ENCODE measurements at places on chromosomes 3 and 15.

GRCh38 chr3:58034738-58035523, 26.7 kb downstream of the FLNB start:
- no peak for DNase-seq

GRCh38 chr15:62637574-62637897, 405.0 kb upstream of the TPM1 start:
- no peak for DNase-seq

DNA sequence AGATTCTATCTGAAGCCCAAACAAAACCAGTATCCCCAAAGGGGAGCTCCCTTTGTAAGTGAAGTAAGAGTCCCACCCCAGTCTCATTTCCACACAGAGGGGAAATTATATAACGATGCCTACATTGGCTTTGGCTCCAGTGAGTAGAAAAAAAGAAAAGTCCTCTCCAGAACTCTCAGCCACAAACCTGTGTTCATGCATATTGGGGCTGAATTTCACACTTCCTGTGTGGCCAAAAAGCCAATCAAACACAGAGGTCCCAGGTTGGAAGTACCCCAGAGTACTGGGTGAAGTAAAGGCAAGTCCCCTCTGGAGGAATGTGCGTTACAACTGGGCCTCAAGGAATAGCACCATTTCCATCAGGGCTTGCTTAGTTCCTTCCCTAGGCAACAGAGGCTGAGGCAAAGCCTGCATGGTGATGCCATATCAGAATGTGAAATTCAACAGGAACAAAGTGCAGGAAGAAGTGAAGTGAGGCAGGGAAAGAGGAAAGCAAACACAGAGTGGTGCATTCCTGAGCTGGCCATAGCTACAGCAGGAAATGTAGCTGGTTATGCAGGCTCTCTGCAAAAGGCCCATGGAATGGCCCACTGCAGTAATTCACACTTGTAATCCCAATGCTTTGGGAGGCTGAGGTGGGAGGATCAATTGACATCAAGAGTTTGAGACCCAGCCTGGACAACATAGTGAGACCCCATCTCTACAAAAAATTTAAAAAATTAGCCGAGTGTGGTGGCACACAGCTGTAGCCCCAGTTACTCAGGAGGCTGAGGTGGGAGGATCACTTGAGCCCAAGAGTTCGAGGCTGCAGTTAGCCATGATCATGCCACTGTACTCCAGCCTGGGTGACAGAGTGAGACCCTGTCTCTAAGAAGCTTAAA, 16.6 kb upstream of the CX3CR1 start:
- DNase-seq, result no peak

DNA sequence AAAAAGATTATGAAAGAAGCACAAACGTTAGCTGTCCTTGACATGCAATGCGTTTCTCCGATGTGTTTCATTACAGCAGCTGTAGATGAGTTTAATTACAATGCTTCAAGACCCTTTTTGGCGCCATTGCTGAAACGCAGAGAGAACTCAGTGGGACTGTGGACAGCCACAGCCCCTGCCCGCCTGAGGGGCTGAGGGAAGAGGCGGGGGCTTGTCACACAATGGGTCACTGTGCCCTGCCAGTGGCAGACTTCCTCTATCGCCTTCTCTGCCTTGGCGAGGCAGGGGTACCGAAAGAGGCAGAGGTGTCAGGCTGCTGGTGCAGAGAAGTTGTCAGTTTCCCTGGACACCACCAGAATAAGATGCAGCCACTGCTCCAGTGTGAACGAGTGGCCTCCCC, 252.0 kb downstream of the NR2F2 start:
- no peak for DNase-seq

GRCh38 chr3:120144267-120144666, 50.0 kb upstream of the GSK3B start:
- DNase-seq, result no peak

DNA sequence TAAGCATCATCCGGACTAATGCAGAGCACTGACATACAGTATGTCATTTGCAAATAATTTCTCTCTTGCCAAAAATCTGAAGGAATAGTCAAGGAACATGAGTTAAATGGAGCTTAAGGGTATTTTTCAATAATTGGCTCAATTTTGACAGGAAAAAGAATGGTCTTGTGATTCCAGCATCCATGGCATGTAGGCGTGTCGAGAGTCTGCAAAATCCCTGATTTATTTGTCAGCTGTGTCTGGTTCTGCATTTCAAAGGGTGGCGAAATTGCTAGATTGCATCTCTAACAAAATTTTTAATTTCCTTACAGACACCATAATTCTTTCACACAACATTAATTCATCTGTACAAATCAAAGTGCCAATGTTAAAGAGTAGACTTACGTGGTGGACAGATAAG, 65.4 kb upstream of the TBC1D23 start:
- DNase-seq, result no peak

- DNase-seq, result no peak
These were observed 103.9 kb downstream of the FBN1 start for GRCh38 chr15:48541341-48542278.

- DNase-seq, result no peak
These were observed 323.4 kb upstream of the GBE1 start for GRCh38 chr3:82084824-82085223.

DNA sequence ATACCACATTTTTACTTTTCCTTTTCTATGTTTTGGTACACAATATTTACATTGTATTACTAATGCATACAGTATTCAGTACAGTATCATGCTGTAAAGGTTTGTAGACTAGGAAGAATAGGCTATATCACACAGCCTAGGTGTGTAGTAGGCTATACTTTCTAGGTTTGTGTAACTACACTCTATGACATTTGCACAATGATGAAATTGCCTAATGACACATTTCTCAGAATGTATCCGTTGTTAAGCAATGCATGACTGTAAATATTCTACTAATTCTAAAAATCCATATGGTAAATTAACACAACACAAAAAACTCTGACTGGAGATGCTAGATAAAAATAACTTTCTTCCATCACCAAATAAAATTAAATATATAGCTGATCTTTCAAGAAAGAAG, 16.2 kb downstream of the NEDD4 start:
- no peak for DNase-seq

DNA sequence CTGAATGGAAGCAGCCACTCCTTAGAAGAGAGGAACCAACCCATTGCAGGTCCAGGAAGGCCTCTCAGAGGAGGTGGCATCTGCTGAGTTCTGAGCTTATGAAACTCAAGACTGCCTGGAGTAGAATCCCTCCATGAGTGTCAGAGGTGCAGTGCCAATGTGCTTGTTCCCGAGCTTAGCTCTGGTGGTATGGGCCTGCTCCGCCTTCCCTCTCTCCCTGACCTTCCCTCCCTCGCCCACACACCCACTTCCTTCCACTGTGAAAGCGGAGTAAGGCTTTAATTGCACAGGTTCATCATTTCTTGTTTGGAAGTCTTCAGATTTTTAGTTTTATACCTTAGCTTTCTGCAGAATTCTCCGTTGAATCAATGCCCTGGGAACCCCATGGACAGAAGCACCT, 208.0 kb upstream of the BHLHE40 start:
- no peak for DNase-seq

DNA sequence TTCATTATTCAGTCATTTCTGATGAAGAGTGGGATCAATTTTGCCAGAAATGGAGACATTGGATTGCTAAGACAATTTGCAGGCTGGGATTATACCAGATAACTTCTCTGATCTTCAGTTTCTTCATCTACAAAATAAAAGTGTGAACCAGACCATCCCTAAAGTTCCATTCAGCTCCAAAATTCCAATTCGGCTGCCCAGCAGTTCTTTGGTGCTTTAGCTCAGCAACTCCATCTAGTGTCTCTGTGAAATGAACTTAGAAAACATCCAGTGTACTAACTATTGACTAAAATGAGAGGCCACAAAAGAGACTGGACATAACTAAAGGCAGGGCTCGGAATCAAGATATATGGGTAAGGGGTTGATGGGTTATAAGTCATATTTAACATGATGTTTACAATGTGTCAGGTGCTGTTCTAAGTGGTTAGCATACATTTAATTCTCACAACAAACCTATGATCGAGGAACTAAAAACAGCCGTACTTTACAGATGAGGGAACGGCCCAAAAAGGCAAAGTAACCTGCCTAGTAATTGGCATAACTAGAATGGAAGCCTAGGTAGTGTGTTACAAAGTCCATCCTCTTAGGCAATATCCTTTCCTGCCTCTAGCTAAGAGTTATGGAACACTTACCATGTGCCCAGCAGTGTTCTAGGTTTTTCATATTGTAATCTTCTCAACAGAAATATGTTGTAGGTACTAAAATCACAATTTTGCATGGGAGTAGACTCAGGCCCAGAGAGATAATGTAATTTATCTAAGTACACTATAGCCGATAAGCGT, 17.0 kb downstream of the THAP10 start:
- no peak for DNase-seq

DNA sequence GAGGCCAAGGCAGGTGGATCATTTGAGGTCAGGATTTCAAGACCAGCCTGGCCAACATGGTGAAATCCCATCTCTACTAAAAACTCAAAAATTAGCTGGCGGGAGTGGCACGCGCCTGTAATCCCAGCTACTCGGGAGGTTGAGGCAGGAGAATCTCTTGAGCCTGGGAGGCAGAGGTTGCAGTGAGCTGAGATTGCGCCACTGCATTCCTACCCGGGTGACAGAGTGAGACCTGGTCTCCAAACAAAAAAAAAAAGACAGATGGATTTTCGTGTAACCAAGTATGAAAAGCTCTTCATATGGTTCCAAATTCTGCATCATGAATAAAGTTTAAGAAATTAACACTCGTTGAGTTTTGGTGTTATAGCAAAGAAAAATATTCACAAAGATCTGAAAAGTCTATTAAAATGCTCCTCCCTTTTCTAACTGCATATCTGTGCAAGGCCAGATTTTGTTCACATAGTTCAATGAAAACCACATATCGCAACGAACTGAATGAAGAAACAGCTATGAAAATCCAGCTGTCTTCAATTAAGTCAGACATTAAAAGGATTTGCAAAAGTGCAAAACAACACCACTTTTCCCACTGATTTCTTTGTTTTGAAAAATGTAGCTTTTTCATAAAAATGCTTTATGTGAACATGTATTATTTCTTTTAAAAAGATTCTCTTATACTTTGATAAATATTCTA, 23.8 kb upstream of the FBLN2 start:
- no peak for DNase-seq

DNA sequence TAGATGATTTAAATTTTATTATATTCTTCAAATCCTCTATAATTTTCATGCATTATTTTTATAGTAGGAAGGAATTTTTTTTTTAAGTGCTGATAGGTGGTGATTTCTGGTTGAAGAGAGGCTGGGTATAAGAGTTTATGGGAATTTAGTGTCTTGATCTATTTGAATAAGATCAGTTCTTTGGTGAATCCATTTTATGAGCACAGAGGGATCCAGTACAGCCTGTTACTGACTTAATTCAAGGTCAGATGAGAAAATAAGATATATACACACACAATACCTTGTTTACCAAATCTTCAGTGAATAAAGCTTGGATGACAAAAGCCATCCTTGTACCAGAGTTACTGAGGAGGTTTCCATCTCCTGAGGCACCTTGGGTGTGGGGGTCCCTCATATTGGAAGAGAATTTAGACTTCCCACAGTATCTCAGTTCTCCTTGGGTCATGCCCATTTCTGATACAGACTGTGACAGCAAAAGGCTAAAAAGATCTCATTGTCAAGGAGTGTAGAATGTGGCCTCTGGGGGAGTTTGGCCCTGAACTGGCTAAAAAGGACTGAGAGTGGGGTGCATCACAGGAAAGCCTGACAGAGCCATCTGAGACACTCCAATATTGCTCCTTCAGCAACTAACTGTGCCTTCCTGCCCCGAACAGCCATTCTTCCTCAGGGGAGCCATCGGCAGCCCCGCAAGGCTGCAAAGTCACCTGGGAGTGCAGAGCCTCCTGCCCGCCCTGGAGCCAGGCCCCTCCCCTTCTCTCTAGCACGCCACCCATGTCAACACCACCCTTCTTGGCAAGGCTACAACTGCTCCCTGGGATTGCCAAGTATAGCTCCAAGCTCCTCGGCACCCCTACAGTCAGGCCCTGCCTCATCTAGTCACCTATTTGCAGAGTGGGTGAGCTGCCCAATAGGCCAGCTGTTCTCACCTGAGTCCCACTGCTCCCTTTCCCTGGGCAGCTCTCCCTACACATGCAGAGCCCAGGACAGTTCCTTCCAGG, 43.1 kb upstream of the HACD2 start:
- DNase-seq, result no peak

- DNase-seq, result no peak
These were observed 56.4 kb upstream of the ARRDC4 start for GRCh38 chr15:97903971-97904572.

DNA sequence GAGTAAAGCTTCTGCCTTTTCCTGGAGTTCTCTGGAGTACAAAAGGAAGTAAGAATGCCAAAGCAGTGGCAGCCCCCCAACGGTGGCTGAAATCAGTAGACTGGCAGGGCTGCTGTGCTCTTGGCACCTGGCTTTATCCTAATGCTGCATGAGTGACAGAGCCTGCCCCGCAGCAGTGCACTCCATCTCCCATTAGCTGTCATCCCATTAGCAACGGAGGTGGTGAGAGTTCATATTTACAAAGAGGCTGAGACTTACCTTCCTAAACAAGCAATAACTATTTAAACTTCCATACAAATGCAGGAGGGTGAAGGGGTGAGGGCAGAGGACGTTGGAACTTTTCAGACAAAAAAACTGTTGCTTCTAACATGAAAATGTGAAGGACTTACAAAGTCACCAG, 51.9 kb downstream of the SERPINI1 start:
- DNase-seq, result no peak

- DNase-seq, result no peak
These were observed 4.1 kb downstream of the GALNT15 start for GRCh38 chr3:16178628-16178988.

- DNase-seq, result no peak
These were observed 37.7 kb downstream of the TKT start for GRCh38 chr3:53218131-53218530.

- no peak for DNase-seq
These were observed 29.1 kb upstream of the NOX5 start for GRCh38 chr15:68985361-68985891.

GRCh38 chr3:177379045-177379444, 181.8 kb upstream of the TBL1XR1 start:
- DNase-seq, result no peak

DNA sequence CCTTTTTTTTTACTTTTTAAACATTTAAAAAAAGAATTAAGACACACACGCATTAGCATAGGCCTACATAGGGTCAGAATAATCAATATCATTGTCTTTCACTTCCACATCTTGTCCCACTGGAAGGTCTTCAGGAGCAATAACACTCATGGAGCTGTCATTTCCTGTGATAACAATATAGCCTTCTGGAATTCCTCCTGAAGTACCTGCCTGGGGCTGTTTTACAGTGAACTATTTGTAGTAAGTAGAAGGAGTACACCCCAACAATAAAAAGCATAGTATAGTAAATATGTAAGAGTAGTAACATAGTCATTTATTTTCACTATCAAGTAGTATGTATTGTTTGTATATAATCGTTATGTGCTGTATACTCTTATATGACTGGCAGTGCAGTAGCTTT, 19.5 kb upstream of the CLDN18 start:
- no peak for DNase-seq

DNA sequence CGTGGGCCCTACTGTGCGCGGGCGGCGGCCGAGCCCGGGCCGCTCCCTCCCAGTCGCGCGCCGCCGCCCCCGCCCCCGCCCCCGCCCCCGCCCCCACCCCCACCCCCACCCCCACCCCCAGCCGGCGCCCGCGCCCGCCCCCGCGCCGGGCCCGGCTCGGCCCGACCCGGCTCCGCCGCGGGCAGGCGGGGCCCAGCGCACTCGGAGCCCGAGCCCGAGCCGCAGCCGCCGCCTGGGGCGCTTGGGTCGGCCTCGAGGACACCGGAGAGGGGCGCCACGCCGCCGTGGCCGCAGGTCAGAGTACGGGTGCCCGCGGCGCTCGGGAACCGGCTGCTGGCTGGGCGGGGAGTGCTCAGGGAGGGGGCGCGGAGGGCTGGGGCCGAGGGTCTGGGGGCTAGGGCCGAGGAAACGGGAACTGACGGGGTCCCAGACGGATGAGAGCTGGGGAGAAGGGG, 1.1 kb upstream of the PPARG start:
- DNase-seq, result no peak
